Brain microvascular endothelial cell (primary cell): ENCODE measurements at places on chromosomes 4 and X.

- DNase-seq, result no peak
Measured at GRCh38 chr4:52935317-52935716, 73.2 kb downstream of the RASL11B start.

- no peak for DNase-seq
Measured at GRCh38 chr4:53011259-53011905, 149.3 kb downstream of the RASL11B start.

GRCh38 chr4:123976285-123976684 lies 579.7 kb downstream of the SPRY1 start:
- DNase-seq, result no peak

GRCh38 chr4:158823461-158823873 lies 54.6 kb downstream of the FNIP2 start:
- no peak for DNase-seq

- DNase-seq, result no peak
Measured at GRCh38 chr4:147863111-147863747, 131.3 kb downstream of the ARHGAP10 start.

DNA sequence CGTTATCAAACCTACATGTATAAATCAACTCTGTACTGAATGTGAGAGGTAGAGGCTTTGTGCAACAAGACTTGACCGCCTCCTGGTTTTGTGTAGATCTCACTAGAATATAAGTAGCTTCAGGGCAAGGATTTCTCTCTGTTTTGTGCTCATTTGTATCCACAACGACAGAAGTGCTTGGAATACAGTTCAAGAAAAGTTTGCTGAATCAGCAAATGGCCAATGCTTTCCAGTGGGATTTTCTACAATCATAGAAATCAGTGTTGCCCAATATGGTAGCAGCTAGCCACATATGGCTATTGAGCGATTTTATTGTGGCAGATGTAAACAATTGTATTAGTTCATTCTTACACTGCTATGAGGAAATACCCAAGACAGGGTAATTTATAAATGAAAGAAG lies 127.4 kb downstream of the VCX3A start:
- DNase-seq, result no peak

DNA sequence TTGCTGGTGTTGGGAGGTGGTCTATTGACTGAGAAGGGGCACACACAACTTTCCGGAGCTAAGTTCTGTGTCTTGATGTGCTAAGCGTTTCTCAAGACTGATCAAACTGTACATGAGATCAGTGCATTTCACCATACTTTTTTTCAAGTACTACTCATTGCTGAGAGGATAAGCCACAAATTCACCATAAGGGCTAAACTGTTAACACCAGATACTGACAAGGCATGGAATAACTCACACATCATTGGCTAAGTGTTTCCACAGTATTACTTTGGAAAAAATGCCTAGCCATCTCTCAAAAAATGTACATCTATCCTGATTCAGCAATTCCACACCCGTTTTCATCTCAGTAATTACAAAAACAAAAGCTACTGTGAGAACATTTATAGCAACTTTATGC lies 13.0 kb downstream of the RBMX start:
- no peak for DNase-seq

DNA sequence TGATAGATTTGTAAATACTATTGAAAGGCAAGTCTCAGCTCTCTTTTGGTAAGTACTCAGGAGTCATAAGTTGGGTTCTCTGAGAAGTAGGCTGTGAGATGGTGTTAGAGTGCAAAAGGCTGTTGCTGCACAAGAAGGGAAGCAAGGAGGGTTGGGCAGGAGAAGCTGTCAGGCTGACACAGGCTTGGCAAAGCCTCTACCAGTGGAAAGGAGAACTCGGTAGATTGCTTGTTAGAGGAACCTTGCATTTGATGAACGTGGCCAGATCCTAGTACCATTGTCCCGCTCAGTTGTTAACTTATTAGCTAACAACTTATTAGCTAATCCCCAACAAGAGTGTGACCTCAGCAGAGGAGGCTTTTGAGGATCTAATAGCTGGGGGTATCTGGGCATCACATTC lies 449.3 kb upstream of the BOD1L1 start:
- no peak for DNase-seq

DNA sequence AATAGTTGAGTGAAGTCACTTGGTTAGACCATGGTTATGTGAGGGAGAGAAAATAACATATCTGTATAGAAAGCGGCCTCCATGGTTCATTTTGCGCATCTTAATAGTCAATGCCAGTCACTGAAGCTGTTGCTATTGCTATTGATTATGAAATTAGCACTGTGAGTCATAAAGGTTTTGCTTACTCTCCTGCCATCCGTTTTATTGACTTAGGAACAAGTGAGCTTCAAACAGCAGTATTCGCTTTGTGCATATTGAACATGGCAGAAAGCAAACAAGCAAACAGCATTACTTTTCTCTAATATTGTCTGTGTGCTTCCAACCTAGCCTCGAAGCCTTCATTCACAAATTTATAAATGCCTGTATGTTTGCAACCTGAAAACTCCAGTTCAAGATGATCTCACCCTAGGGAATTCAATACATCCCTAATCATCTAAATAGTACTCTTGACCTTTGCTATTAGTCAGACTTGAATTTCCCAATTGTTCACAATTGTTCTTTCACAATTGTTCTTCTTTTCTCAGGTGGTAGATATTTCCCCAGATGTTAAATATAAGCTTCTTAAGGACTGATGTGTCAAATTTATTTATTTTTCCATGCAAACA lies 55.9 kb upstream of the GABRA2 start:
- no peak for DNase-seq

DNA sequence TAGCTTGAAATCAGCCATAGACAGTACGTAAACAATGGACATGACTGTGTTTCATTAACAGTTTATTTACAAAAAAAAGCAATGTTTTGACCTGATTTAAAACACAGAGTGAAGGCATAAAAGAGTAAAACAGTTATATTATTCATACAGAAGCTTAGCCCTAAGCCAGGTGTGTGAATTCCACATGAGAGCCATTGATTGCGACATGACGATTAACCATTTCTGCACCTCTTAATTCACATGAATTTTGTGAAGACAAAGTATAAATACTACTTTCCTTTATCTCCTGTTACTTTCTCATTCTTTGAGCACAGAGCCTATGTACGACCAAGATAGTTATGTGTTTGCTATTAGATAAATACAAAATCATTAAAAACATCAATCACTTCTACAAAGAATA lies 55.0 kb upstream of the MAGEB18 start:
- no peak for DNase-seq

GRCh38 chr4:115851918-115852766 lies 738.7 kb upstream of the NDST4 start:
- DNase-seq, result peak; percentile 24

GRCh38 chr4:59094505-59094904 lies 1984.3 kb upstream of the IGFBP7 start:
- no peak for DNase-seq

GRCh38 chr4:92333016-92333415 lies 29.2 kb downstream of the GRID2 start:
- DNase-seq, result no peak

- DNase-seq, result peak; percentile 6
Measured at GRCh38 chrX:118807151-118808017, 16.2 kb upstream of the ZCCHC12 start.

DNA sequence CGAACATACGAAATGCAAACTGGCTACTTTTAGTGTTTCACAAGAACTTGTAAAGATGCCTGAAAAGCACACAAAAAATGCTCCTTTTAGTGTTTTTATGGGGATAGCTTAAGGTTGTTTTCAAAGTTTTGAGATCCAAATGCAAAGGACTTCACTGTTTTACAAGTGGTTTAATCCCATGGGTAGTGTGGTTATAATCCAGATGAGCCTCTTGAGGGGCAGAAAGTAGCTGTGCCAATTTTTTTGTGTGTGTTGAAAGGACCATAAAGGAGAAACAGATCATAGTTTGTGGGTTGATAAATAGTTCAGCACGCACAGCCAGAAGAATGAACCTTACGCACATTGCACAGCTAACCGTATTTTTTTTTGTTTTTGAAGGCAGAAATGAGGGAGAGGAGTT lies 126.9 kb upstream of the GIMD1 start:
- DNase-seq, result no peak

DNA sequence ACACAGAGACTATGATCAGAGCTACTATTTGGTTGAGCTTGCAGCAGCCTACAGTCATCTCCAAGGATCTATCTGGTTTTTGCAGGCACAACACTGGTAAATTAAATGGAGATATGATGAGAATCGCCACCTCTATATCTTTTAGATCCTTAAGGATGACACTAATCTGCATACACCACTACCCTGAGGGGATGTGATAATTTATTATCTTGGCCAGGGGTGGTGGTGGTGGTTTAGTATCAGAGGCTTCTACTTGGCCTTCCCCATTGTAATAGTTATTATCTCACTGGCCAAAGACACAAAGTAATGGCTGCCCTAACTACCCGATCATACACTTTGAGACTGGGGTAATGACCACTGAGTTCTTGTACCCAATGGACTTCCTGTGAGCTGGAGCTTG lies 21.2 kb downstream of the CCDC160 start:
- no peak for DNase-seq

GRCh38 chr4:24382381-24382780 lies 202.0 kb downstream of the DHX15 start:
- no peak for DNase-seq

DNA sequence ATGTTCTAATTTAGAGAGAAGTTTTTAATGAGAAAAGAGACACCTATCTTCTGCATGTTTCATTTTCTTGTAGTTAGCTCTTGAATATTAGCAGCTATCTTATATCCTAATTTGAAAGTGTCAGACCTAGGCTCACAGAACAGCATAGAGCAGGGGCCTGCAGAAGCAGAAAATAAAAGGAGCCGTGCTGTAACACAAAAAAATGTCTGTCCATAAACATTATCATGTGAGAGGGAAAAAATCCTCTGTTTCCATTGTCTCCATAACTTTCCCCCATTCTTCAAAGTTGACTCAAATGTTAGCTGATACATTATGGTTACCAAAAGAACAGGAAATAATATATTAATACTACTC lies 329.2 kb upstream of the EPHA5 start:
- DNase-seq, result no peak

- DNase-seq, result no peak
Measured at GRCh38 chr4:31078661-31079060, 358.5 kb downstream of the PCDH7 start.

DNA sequence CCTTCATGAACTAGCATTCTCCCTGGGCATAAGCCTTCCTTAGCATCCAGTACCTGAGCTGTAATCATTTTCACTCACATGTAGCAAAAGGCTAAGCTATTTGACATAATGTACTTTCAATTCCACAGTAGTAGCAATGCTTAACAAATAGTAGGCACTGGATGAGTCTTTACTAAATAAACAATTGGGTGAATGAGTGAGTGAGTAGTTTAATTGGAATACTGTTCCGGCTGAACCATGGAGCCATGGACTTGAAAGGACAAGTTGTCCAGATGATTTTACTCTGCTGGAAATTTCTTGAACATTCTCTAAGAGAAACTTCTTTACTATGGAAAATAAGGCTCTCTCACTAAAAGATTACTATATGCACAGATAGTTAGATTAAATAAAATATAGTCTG lies 159.3 kb downstream of the FAM47B start:
- DNase-seq, result no peak

- no peak for DNase-seq
Measured at GRCh38 chr4:138935-139334, 14.6 kb downstream of the ZNF718 start.

GRCh38 chr4:47274901-47275300 lies 188.6 kb downstream of the COMMD8 start:
- no peak for DNase-seq

GRCh38 chr4:152488246-152488645 lies 47.6 kb downstream of the FBXW7 start:
- DNase-seq, result no peak

DNA sequence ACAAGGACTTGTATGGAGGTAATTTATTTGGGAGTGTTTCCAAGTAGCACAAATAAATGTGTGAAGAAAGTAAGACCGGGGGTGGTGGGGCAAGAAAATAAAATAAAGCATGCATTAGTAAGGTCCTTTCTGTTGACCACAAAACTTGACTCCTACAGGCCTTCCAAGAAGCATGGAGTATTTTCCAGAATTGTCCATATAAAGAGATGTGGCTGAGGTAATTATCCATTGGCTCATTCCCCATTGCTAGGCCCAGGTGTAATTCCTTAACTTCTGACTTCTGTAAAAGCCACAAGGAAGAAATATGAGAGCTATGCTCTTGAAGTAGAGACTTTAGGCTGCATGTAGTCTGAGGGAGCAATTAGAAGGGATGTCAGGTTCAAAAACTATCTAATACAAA lies 430.5 kb upstream of the PABPC4L start:
- DNase-seq, result no peak

GRCh38 chr4:46432923-46433322 lies 43.0 kb upstream of the GABRA2 start:
- DNase-seq, result no peak
